ENCODE measurements at places on chromosomes 11 and 22.
A peak's percentile ranks its signal among the peaks of the same experiment; 100 is the strongest.

- DNase-seq, result no peak
Measured at GRCh38 chr11:7759010-7759409, 37.7 kb downstream of the OR5P2 start.

DNA sequence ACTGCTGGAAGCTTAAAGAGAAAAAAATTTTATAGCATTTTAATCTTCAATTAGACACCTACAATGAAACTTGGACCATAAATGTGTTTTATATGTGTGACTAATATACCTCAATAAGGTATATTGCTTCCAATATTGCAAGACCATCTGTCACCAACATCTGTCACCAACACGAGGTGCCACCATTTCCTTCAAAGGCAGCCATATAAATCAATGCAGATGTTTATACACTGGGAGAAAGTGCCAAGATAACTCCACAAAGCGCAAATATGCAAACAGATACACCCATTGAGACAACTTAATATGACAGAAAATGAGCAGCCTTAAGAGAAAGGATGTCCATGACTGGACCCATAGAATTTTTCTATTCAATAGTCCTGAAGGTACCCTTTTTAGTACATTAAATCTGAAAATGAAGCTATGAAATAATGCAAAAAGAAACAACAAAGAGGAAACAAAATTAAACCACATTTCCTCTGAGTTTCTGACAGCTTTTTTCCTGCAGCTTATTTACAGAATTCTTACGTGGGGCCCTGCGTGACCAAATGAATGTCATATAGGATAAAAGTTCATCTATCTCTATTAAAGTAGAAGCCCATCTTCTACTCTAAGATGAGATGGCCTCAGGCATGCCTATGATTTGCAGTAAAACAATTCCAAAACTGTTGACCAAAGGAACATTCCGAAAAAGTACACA, 12.5 kb downstream of the MPZL3 start:
- DNase-seq, result no peak

GRCh38 chr11:86509588-86509974, 134.9 kb downstream of the CCDC81 start:
- DNase-seq, result no peak

DNA sequence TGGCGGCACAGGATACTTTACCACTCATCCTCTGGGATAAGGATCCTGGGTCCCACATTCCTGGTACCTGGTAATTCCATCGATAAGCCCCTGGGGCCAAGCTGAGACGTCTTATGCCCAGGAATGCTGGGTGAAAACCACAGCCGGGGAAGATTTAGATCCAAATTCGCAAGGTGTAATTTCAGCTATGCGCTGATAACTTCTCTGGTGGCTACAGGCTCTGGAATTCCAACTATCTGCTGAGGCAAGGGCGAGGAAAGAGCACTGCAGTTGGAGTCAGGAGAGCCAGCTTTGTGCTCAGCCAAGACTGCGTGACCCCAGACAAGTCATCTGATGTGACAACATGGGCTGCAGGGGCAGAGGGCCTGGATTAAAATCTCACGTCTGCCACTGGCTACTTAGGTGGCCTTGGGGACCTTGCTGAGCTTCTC, 9.9 kb upstream of the MYEOV start:
- no peak for DNase-seq

DNA sequence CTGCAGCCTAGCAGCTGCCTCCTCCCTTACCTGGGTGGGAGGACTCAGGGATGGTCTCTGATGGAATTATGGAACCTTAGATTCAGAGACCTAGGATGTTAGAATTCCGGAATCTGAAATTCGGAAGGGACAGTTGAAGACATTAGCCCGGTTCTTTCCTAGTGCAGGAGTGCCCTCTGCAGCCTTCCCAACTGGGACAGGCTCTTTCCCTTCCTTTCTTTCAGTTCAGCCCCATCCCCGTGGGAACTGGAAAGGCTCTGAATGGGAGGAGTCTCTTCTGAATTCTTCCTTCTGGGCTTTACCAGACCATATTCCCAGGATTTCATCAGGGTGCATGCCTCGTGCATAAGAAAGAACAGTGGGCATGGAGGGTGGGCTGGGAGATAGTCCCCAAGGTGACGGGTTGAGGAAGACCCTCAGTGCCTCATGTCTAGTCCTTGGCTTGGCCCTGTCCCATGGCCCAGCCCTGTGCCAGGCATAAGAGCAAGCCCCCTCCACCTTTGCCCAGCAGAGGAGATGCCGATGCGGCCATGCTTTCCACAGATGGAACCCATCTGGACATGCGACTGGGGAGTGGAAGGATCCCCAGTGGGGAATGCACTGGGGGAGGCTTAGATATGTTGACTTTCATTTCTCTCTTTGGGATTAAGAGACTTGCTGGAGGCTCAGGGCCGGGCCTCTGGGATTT, 14.4 kb downstream of the DNAJB13 start:
- DNase-seq, result no peak

GRCh38 chr11:75872887-75873416, 57.9 kb downstream of the UVRAG start:
- no peak for DNase-seq

DNA sequence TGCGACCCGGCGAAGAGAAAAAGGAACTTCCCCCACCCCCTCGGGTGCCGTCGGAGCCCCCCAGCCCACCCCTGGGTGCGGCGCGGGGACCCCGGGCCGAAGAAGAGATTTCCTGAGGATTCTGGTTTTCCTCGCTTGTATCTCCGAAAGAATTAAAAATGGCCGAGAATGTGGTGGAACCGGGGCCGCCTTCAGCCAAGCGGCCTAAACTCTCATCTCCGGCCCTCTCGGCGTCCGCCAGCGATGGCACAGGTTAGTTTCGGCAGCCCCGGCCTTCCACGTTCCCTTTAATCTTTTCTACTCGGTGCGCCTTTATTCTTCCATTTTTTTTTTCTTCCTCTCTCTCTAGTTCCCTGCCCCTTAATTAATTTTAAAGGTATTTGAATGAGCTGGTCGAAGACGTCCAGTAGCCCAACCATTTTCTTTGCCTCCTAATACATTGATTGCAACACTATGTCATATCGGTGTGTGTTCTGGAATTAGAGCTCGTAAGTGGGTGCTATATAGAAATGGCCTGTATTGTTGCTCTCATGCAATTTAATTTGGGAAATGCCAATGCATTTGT, 537 bp downstream of the EP300 start:
- DNase-seq, result peak; percentile 50

DNA sequence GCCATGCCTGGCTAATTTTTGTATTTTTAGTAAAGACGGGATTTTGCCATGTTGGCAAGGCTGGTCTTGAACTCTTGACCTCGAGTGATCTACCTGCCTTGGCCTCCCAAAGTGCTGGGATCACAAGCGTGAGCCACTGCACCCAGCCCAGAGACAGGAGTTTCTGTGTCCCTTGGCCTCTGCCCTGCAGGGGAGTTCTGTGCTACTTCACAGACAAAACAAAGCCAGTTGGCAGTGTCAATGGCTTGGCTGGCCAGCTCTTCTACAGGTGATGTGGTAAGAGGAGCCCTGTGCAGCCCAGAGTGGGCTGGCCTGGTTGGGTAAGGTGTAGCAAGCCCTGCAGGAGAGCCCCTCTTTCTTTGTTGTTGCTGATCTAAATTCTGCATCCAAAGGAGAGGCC, 60.5 kb upstream of the SHISAL1 start:
- no peak for DNase-seq

- DNase-seq, result no peak
Measured at GRCh38 chr22:20752873-20753272, 21.0 kb upstream of the SERPIND1 start.

GRCh38 chr22:32517921-32518320, 43.3 kb downstream of the FBXO7 start:
- no peak for DNase-seq

- no peak for DNase-seq
Measured at GRCh38 chr11:10899121-10899830, 41.4 kb upstream of the ZBED5 start.

- no peak for DNase-seq
Measured at GRCh38 chr22:46078241-46079092, 71.9 kb upstream of the PPARA start.

- DNase-seq, result no peak
Measured at GRCh38 chr11:70440206-70440605, 41.9 kb downstream of the CTTN start.

- DNase-seq, result no peak
Measured at GRCh38 chr11:62374801-62375200, 37.6 kb downstream of the ASRGL1 start.

- DNase-seq, result no peak
Measured at GRCh38 chr11:103661185-103661584, 375.3 kb upstream of the DDI1 start.

DNA sequence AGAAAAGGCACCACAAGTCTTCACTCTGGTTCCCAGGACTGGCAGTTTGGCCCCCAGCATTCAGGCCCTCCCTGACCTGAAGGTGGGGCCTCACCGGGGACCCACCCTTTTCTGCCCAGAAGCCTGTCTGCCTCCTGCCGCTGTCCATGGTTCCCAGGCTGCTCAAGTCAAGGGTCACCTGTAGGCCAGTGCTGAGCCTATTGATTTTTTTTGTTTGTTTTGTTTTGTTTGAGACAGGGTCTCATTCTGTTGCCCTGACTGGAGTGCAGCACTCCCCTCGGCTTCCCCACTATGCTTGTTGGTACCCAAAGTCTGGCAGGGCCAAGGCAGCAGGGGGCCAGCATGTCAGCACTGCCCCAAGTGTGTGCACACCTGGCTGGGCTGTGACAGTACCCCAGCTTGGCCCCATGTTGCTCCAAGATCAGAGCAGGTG, 11.0 kb upstream of the MED17 start:
- no peak for DNase-seq

DNA sequence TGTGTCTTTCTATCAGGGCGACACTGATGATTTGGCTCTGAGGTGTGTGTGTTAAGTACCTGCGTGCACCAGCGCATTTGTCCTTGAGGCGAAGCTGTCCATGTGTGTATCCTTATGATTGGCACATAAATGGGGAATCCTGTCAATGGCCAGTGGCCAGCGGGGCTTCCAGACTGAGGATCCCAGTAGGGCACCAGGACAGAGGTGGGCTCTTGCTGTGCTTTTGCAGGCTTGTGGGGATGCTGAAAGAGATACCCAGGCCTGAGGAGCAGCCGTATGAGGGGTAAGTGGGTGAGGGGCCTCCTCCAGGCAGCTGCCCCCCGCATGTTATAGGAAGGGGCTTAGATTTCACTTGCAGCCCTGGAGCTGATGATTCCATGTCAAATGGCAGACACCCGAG, 156.8 kb downstream of the ST3GAL4 start:
- DNase-seq, result no peak

- DNase-seq, result no peak
Measured at GRCh38 chr11:31387379-31387778, 17.7 kb downstream of the DNAJC24 start.
